Stimulated activated naive CD4-positive, alpha-beta T cell (primary cell): ENCODE measurements at places on chromosomes 5 and 9.

GRCh38 chr9:125418404-125418803 lies 156.8 kb downstream of the GAPVD1 start:
- no peak for DNase-seq

DNA sequence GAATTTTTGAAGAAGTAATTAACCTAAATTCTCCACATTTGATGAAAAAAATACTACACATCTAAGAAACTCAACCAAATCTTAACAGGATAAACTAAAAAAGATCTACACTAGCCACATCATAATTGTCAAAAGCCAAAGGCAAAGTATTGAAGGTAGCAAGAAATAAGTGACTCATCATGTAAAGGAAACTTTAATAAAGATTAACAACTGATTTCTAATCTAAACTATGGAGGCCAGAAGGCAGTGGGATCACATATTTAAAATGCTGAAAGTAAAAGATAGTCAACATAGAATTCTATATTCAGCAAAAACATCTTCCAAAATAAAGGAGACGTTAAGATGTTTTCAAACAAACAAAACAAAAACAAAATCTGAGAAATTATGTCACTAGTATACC lies 2002.9 kb downstream of the MAT2B start:
- DNase-seq: no peak

DNA sequence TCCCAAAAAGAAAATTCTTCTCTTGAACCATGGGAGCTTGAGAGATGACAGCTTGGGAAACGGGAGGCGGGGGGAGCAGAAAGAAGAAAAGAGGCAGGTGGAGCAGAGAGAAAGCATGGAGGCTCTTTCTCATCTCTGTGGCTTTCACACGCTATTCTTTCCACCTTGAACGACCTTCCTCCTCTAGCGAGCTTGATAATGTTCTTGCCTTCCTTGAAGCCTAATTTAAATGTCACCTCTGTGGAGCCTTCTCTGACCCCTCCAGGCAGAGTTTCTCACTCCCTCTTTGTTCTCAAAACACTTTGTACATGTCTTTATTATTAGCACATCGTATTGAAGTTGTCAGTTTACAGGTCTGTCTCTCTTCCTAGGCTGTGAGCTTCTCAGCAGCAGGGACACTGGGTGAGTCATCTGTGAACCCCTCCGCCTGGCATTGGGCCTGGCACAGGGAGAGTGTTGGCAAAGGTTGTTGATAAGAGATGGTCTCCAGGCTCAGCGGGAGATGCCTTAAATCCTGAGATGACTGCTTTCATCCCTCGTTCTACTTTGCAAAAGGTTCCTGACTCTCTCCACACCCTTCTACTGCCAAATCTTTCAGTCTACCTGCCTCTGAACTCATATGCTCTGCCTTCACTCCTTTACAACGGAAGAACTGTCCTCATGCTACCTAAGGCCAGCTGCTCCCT lies 14.1 kb upstream of the STRBP start:
- DNase-seq: no peak

- no peak for DNase-seq
Measured at GRCh38 chr5:159100782-159101646, 1.3 kb upstream of the EBF1 start.
